Stimulated activated CD8-positive, alpha-beta memory T cell treated with anti-CD3 and anti-CD28 coated beads, Interleukin-2, amount 100 ng/mL, for 1 hour (primary cell): ENCODE measurements at places on chromosomes 2 and 18.

- DNase-seq: no peak
Observed at GRCh38 chr18:13100942-13101658, 109.9 kb downstream of the CEP192 start.

DNA sequence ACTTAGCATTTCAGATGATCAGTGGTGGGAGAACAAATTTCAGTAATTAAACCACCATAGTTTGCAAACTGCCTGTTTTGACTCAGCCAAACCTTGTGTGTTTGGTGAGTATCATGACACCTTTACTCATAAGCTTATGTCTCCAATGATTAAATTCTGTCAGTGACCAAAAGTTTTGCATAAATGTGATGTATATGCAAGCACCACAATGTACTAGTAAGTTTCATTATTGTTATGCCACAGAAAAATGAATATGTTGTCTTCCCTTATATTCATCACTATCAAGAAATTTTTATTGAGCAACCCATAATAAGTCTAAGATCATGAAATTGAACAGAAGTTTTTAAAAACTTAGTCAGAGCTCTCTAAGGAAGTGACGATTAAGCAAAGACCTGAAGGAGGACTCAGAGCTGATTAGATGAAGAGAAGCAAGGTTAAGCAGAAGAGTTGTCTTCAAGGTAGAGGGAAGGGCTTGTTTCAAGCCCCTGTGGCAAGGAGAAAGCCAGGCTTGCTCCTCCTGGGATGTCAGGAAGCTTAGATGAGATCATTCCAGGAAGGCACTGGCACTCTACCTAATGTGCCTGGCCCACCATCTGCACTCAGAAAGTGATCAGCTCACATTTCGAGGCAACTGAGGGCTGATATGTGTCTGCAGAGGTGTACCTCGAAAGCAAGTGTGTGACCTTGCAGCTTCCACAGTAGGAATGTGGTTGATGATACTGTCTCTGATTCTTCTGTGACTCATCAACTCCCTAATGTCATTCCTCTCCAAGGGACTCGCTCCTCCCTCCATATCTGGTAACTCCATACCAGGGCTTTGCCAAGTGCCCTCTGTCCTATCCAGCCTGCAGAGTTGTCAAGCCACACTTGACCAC lies 54.7 kb downstream of the KCTD18 start:
- no peak for DNase-seq

DNA sequence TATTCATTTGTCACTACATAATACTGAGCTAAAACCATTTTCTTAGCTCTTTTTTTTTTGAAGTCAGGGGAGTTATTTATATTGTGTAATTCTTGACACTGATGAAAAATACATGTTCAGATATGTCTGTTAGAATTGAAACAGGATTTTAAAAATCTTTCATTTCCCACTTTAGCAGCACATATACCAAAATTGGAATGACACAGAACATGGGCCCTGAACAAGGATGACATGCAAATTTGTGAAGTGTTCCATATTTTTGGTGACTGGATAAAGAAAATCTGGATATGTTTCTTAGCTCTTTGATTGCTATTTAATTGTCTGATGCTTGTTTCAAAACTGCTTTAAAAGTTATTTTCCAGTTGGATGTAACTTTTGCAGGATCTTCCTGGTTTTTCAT lies 1963.9 kb upstream of the LRRTM1 start:
- no peak for DNase-seq

GRCh38 chr2:176391148-176391419 lies 121.8 kb downstream of the MTX2 start:
- DNase-seq: no peak

DNA sequence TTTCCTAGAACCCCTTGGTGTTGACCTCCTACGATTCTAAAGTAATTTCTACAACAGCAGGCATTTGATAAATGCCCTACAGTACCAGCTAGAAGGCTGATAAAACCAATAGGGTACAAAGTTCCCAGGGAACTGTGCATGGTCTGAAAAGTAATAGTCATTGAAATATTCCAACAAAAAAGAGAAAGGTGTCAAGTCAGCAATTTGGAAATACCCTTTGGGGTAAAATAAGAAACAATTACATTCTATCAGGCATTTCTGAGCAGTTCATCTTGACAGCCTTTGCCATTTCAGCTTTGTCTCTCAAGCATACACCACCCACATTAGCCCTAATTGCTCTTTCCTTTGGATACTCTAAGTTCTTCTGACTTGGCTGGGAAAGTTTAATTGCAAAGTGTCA lies 542.9 kb upstream of the DDX18 start:
- no peak for DNase-seq

GRCh38 chr2:69948032-69948962 lies 13.1 kb downstream of the ASPRV1 start:
- no peak for DNase-seq

DNA sequence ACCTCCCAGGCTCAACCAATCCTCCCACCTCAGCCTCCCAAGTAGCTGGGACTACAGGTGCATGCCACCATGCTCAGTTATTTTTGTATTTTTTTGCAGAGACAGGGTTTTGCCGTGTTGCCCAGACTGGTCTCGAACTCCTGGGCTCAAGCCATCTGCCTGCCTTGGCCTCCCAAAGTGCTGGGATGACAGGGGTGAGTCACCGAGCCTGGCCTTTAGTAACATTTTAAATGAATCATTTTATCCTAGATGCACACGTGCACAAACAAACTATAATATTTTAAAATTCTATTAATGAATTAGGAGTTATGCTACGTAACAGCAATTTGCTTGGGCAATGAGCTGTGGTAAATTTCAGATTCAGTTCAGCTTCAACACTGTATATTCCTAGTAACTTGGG lies 862.5 kb upstream of the ID2 start:
- no peak for DNase-seq

DNA sequence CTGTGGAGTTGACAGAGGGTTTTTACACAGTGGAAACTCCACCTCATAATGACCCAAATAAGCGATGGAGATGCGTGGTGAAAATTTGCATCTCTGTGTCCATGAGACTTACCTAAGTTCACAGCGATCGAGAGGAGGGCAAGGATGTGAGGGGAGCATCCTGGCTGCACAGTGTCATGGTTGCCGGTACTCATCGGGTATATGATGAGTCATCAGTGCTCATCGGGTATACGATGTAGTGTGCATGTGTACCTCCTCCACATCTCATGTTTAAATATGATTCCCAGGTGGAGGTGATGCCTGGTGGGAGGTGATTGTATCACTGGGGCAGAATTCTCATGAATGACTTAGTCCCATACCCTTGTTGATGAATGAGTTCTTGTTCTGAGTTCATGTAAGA lies 233.5 kb downstream of the MYT1L start:
- DNase-seq: no peak

- DNase-seq: no peak
Observed at GRCh38 chr2:152094014-152094413, 4.8 kb downstream of the CACNB4 start.

GRCh38 chr2:207951734-207952470 lies 73.4 kb downstream of the PLEKHM3 start:
- DNase-seq: no peak
